Endodermal cell (in vitro differentiated cells): ENCODE measurements at places on chromosomes 1 and 21.

GRCh38 chr1:36161641-36162531 lies 5.9 kb downstream of the MAP7D1 start:
- DNase-seq = peak; percentile 75
- peak overlapping the region; percentile 76 for H3K4me3 ChIP-seq
- no peak overlapping the region for H3K27ac ChIP-seq
- no peaks in the 10 kb centered on the region for H3K27me3 ChIP-seq

GRCh38 chr1:230385158-230385450 lies 41.0 kb downstream of the PGBD5 start:
- no peaks in the 10 kb centered on the region for H3K36me3 ChIP-seq
- no peaks in the 10 kb centered on the region for H3K4me1 ChIP-seq
- no peak overlapping the region for H3K4me3 ChIP-seq
- no peak overlapping the region for H3K27ac ChIP-seq
- H3K27me3 ChIP-seq = no peaks in the 10 kb centered on the region

DNA sequence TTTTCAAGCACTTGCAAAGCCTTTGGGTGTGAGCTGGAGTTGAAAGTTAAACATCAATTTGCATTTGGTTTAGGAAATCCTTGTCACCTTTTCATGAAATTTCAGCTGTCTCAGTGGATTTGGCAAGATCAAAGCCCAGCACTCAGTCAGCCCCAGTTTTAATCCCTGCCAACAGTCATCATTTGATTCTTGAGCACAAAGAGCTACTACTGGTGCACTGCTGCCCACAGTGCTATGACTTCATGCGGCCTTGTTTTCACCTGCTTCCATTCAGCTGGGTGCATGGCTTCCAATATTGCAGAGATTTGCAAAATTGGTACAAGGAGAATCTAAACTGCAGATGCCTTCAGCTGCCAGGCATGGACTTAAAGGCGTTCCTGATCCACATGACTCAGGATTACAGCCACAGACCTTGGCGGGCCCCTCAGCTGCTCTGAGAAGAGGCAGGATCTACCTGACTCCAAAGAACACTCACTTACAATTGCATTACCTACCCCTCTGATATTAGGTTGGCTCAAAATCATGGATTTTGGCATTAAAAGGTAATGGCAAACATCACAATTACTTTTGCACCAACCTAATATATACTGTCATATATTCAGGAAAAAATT lies 259.1 kb downstream of the DSCAM start:
- no peaks in the 10 kb centered on the region for H3K36me3 ChIP-seq
- no peak overlapping the region for H3K27ac ChIP-seq
- H3K4me3 ChIP-seq = no peak overlapping the region
- H3K4me1 ChIP-seq = peaks cover 16% of the 10 kb centered on the region
- H3K27me3 ChIP-seq = no peaks in the 10 kb centered on the region

DNA sequence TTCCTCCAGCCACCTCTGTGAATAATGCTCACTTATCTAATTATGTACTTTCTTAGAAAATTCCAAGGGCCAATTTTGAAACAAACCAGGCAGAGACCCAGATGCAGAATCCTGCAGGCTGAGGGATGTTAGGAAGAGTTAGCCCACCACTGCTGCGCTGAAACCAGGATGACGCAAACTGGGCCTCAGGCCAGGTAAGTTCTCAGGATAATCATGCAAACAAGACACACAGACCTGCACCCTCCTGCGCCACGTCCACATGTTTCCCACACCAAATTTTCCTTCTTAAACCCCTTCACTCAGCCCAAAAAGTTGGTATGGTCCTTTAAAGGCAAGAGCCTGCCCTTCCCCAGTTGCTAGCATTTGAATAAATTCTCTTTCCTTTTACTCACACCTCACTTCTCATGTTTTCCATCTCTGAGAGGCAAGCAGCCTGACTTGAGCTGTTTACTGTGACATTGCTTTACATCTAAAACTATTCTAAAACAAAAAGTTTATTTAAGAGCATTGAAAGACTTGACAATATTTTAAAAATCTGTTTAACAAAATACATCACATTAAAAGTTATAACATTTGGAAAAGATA lies 887.1 kb downstream of the LRRIQ3 start:
- no peak overlapping the region for H3K27ac ChIP-seq
- DNase-seq = peak; percentile 59
- H3K36me3 ChIP-seq = no peaks in the 10 kb centered on the region
- no peaks in the 10 kb centered on the region for H3K27me3 ChIP-seq
- H3K4me1 ChIP-seq = no peaks in the 10 kb centered on the region

DNA sequence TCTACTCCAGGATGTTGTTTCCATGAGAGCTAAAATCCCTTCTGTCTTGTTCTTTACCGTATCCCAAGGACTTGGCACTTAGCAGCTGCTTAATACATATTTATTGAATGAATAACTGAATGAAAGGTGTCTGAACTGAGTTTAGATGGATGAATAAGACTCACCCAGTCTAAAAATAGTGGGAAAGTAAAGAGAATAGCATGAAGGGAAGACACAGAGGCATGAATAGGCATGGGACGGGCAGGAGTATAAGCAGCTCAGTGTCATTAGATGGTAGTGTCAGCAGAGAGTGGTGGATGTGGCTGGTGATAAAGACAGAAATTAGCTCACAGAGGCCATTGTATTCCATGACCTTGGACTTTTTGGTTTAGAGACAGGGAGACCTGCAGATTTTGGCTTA lies 9.2 kb downstream of the IL12RB2 start:
- H3K27ac ChIP-seq = no peak overlapping the region
- no peaks in the 10 kb centered on the region for H3K36me3 ChIP-seq
- no peaks in the 10 kb centered on the region for H3K4me1 ChIP-seq
- no peak for DNase-seq
- no peak overlapping the region for H3K4me3 ChIP-seq
- H3K27me3 ChIP-seq = no peaks in the 10 kb centered on the region

DNA sequence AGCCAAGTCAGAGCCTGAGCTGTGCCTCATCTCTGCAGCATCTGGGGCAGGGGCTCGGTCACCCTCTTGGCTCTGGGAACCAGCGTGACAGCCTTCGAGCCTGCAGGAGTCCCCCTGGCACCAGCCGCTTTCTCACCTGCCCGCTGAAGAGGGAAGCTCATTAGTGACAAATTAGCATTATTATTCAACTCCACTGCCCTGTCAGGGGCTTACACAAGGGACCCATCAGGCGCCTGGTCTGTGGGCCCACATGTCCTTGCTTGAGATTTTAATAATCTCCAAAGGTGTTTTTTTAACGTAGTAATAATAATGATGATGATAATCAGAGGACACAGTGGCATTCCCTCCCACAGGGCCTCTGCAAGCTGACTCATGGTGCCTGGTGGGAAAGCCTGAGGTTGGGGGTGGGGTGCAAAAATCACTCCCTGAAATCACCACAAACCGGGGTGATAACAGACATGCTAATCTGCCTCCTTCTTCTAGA lies 98.1 kb upstream of the IGSF21 start:
- no peaks in the 10 kb centered on the region for H3K36me3 ChIP-seq
- H3K27ac ChIP-seq = no peak overlapping the region
- DNase-seq = peak; percentile 89
- peaks cover 6% of the 10 kb centered on the region for H3K4me1 ChIP-seq
- H3K27me3 ChIP-seq = no peaks in the 10 kb centered on the region
- no peak overlapping the region for H3K4me3 ChIP-seq

DNA sequence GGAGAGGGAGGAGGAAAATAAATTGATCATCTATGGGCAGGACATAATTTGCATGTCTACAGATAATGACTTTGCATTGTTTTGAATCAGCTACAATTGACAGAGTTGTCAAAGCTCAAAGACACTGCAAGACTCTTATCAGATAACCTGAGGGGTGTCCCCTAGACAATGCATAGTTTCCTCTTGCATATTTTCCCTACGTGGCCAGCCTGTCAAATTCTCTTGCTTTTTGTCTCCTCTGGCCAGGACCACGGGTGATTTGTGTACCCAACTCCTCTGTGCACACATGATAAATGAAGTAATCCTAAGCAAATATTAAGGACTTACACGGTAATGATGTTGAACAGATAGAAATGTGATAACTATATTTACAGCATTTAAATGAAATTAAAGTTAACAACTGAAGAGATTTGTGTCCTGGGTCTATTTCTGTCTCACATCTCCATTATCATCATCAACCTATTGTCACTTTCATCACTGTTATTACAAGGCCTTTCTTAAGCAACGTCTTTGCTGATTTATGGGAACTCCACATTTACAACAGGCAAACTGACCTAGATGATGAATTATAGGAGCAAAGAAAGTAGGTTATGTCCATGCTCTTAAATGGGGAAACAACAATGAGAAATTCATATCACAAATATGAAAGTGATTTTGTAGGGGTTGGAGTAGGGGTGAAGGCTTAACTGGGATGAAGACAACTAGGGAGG lies 18.8 kb downstream of the BATF3 start:
- H3K4me1 ChIP-seq = peaks cover 9% of the 10 kb centered on the region
- DNase-seq = peak; percentile 55
- no peak overlapping the region for H3K27ac ChIP-seq
- H3K36me3 ChIP-seq = no peaks in the 10 kb centered on the region
- no peaks in the 10 kb centered on the region for H3K27me3 ChIP-seq
- H3K4me3 ChIP-seq = no peak overlapping the region

DNA sequence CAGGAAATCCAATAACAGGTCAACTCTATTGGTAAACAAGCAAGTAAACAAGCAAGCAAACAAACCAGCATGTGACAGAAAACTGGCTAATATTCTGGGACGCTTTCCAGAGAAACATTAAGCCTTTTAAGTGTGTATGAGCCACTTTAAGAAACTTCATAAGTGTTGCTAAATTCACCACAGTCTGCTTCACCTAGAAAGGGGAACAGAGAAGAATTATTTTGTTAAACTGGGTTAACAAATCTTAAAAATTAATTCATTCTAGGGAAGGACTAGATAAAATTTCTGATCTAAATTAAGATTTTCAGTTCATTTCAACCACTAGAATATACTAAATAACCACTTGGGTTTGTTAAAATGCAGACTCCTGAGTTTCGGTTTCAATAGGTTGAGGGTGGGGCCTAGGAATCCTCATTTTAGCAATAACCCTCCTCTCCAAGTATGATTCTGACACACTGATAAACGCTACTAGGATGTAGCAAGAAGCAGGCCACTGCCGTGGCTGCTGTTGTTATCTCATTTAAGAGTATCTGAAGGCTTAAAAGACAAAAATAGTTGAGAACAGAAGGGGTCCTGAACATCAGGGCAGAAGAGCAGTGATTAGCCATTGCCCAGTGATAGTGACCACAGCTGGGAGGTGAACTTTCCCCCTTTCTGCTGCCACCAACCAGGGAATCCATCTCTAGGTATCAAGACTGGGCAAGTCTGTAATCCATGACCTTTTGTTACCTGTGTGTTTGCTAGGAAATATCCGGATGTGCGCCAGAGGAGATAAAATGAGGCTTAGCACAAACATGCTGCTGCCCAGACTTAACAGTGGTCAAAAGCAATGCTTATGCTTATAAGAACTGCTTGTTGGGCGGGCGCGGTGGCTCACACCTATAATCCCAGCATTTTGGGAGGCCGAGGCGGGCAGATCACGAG lies 11.2 kb downstream of the CREG1 start:
- H3K27ac ChIP-seq = no peak overlapping the region
- H3K27me3 ChIP-seq = no peaks in the 10 kb centered on the region

GRCh38 chr1:54710841-54711240 lies 4.8 kb upstream of the TTC4 start:
- H3K36me3 ChIP-seq = no peaks in the 10 kb centered on the region
- DNase-seq = no peak
- no peak overlapping the region for H3K4me3 ChIP-seq
- H3K27ac ChIP-seq = no peak overlapping the region
- H3K4me1 ChIP-seq = no peaks in the 10 kb centered on the region
- peaks cover 77% of the 10 kb centered on the region for H3K27me3 ChIP-seq

DNA sequence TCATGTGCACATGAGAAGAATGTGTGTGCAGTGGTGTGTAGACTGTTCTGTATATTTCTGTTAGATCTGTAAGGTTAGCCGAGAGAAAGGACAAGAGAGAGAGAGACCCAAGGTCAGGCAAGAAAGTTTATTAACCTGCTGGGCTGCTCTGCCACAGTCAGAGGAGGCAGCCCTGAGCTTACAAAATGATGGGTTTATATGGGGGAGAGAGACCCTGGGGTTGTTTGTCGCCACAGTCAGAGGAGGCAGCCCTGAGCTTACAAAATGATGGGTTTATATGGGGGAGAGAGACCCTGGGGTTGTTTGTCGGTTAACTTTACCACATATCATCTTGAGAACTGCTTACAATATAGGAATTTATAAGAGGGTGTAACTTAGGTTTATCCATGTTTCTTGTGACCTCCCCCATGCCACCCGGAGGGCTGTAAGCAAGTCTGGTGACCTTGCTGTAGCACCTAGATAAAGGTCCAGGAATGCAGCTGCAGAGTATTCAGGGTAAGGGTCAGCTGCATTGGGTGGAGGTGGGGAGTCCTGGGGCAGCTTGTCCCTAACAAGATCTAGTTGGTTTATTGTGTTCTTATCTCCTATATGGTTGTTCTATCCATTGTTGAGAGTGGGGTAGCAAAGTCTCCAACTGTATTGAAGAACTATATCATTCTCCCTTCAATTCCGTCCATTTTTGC lies 9.3 kb upstream of the ZBTB40 start:
- DNase-seq = peak; percentile 84
- no peaks in the 10 kb centered on the region for H3K27me3 ChIP-seq
- H3K36me3 ChIP-seq = no peaks in the 10 kb centered on the region
- peak overlapping the region; percentile 42 for H3K4me3 ChIP-seq
- H3K27ac ChIP-seq = no peak overlapping the region
- peaks cover 4% of the 10 kb centered on the region for H3K4me1 ChIP-seq

GRCh38 chr21:33418691-33419090 lies 15.5 kb downstream of the IFNGR2 start:
- H3K4me3 ChIP-seq = no peak overlapping the region
- DNase-seq = no peak
- H3K4me1 ChIP-seq = no peaks in the 10 kb centered on the region
- no peak overlapping the region for H3K27ac ChIP-seq

DNA sequence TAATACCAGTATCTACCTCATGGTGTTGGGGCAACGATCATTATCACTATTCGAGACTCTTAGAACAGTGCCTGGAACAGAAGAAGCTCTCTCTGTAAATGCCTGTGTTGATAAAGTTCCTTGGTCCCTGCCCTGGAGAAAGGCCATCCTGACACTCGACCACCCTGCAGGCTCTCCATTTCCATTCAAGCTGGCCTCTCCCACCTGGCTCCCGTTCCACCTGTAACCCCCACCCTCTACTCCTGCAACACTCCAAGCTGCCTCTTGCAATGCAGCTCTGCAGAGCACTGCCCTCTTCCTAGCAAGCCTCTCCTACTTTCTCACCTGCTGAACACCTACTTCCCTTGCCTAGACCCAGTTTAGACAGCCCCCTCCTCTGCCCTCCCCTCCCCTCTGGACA lies 6.1 kb downstream of the SPOCD1 start:
- H3K27ac ChIP-seq = no peak overlapping the region
- no peaks in the 10 kb centered on the region for H3K27me3 ChIP-seq
- DNase-seq = peak; percentile 49

GRCh38 chr21:33949516-33950430 lies 34.2 kb upstream of the ATP5PO start:
- peaks cover 9% of the 10 kb centered on the region for H3K4me1 ChIP-seq
- no peak overlapping the region for H3K27ac ChIP-seq
- no peak for DNase-seq
- no peaks in the 10 kb centered on the region for H3K36me3 ChIP-seq
- H3K27me3 ChIP-seq = peaks cover 12% of the 10 kb centered on the region
